ENCODE measurements at places on chromosomes 4 and X. TPM values are rescaled to one million over a fixed set of nuclear protein-coding genes. Genes with fewer than 3 reads are reported as not detected.

DNA sequence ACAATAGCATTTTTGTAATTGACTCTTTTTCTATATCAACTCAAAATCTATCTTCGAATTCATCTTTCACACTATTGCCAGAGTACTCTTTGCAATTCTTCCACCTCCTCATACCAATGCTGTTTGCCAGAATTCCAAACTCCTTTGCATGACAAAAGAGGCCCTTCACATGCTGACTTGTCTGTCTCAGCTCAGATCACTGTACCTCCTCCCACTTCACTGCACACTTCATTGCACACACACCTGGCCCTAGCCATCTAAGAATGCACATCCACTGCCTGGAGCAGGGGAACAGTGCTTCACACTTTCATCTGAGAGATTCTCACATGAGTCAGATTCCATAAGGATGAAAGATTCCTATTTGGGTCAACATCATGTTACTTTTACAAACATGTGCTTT is 56.5 kb downstream of the PRDM5 start:
- DNase-seq = no peak

The PRKG2 gene
- 0.08 TPM for polyA plus RNA-seq

The WNK3 gene
- polyA plus RNA-seq = 1.5 TPM

- no peak for DNase-seq
These were observed 229.5 kb downstream of the GALNTL6 start for GRCh38 chr4:172042714-172043114.

The UPF3B gene
- polyA plus RNA-seq = 13.0 TPM

DNA sequence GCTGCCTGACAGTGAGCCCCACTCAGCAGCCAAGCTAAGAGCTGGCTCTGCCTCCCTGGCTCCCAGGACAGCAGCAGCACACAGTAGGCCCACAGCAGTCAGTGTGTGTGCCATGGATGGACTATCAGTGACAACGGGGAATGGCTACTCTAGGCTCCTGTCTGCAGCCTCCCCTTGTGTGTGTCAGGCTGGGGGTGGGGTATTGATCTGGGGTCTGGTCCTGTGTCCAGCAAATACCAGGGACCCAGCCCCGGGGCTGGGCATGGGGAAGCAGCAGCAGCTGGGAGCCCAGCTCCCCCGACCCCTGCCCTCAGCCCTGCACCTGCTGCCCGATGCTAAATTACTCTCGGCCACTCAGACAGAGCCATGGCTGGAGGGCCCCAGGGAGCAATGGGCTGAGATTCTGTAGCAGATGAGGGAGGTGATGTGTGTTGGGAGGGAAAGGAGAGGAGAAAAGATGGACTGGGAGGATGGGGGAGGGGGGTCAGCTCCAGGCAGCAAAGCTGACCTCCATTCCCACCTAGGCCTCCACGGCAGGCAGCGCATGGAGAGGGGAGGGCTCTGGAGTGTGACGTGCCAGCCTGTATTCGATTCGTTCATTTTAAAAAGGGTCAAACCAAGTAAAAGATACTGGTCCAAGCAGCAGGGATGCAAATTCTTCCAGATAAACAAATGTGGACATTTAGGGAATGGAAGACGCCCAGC is 61.3 kb upstream of the CRMP1 start:
- DNase-seq = no peak

DNA sequence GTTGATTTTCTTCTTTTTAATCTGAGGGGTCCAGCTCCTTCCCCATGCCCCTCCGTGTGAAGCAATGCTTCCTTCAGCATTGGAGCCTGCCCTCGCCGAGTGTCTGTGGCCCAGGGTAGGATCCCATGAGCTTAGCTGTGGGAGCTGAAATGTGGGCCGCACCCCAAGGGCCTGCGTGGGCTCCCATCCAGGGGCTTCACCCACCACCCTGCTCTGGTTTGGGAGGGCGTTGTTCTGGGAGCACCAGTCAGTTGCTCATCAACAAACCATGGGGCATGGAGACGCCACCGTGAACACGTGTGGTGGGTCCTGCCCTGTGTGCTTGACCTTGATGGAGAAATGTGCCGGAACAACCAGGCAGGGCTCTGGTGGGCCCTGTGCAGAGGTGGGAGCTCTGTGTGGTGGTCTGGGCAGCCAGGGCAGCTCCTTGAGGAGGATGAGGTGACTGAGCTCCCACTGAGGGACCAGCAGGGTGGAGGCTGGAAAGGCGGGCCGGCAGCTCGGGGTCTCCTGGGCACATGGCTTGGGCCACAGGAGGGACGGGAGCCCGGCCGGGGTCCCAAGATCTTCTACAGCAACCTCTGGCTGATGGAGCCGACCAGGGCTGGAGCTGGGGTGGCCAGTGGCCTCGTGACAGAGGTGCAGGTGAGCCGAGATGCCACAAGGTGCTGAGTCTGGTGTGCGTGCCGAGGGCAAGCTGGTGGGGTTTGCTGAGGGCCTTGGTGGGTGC is 39.6 kb upstream of the NKX1-1 start:
- no peak for DNase-seq

The SULT1B1 gene
- 0.58 TPM for polyA plus RNA-seq

GRCh38 chrX:83004012-83004411 is 504.1 kb upstream of the POU3F4 start:
- DNase-seq = no peak

DNA sequence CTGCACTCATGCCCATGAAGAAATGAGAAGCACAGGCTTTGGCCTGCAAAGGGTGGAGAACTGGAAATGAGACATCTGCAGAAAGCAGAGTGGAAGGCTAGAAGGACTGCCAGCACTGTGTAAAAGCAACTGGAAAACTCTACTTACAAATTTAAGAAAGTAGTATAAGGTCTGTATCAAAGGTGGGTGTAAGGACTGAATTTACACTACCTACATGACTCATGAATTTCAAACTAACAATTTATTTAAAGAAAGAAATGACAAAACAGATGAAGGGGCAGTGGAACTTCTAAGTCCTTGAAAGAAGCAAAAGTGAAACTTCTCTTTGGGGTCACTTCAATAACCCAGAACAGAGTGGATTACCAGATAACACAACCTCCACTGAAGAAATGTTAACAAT is 71.2 kb downstream of the SLC10A7 start:
- DNase-seq = no peak

GRCh38 chrX:137426695-137427425 is 139.1 kb upstream of the ZIC3 start:
- no peak for DNase-seq

The GPR82 gene
- not detected for polyA plus RNA-seq

GRCh38 chr4:79588679-79589078 is 180.7 kb upstream of the GK2 start:
- no peak for DNase-seq

The GAGE12E gene
- polyA plus RNA-seq = not detected

The VSIG4 gene
- 11.8 TPM for polyA plus RNA-seq

DNA sequence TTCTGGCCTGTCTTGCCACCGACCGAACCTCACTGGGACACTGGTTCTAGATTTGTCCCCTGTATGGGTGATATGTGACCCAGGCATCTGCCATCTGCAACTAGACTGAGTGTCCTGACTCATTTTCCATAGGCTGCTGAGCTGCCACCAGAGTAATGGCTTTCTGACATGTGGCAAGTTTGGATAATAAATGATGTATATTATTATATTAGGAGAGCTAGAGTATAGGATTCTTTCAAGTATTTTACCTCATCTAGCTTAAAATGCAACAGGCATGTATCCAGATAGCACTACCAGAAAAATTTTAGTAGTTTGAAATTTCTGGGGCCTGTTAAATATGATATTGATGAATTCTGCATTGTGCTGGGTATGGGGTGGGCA is 15.8 kb upstream of the PGRMC2 start:
- no peak for DNase-seq

The HELT gene
- not detected for polyA plus RNA-seq

The SUPT20HL1 gene
- polyA plus RNA-seq = 0.18 TPM

- DNase-seq = no peak
These were observed 36.5 kb upstream of the RASL11B start for GRCh38 chr4:52825460-52826090.

- DNase-seq = no peak
These were observed 155.4 kb upstream of the FRG1 start for GRCh38 chr4:189785257-189785656.

The PPP2R2C gene
- polyA plus RNA-seq = 0.23 TPM

The SPANXA1 gene
- not detected for polyA plus RNA-seq

The PGAM4 gene
- not detected for polyA plus RNA-seq

GRCh38 chr4:169971456-169972015 is 54.7 kb downstream of the MFAP3L start:
- DNase-seq = no peak

The SOWAHD gene
- polyA plus RNA-seq = 0.61 TPM

The SEPTIN6 gene
- 50.0 TPM for polyA plus RNA-seq

The WDR17 gene
- polyA plus RNA-seq = 0.54 TPM

- DNase-seq = no peak
These were observed 56.6 kb upstream of the HELT start for GRCh38 chr4:184961660-184962059.

DNA sequence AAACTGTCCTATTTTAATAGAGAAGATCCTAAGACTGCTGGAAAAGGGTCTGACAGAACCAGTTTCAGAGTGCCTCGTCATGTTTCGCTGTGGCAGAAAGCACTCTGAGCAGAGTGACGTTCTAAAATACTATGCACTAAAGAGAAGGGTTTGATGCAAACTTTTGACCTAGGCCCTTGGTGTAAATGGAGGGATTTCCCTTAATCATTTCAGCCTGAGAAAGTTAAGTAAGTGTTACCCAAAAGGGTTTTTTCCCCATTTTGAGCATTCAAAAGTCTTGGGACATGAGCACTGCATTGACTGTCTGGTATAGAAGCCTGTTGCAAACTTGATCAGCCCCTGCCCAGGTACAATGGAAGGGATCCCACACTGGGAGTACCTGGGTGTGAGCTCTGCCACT is 157.5 kb upstream of the ATOH1 start:
- no peak for DNase-seq

GRCh38 chr4:179095585-179096221 is 1653.5 kb upstream of the AGA start:
- DNase-seq = peak; percentile 42

The TKTL1 gene
- polyA plus RNA-seq = 0.27 TPM

GRCh38 chr4:157075811-157076577 is at the start of gene GLRB:
Gene GLRB, plus strand, starts transcription at chr4:157076150. Its CDS starts 1,875 bp downstream, at chr4:157078025.
- DNase-seq = peak; percentile 53

The GAGE2A gene
- not detected for polyA plus RNA-seq

GRCh38 chrX:100850317-100850716 is 23.8 kb downstream of the NOX1 start:
- no peak for DNase-seq

The NKX3-2 gene
- 0.09 TPM for polyA plus RNA-seq

- DNase-seq = no peak
These were observed 178.4 kb downstream of the TECRL start for GRCh38 chr4:64230709-64231310.

GRCh38 chr4:27930976-27931375 is 1070.3 kb downstream of the STIM2 start:
- no peak for DNase-seq

GRCh38 chr4:2671267-2671895 is 84.8 kb downstream of the TNIP2 start:
- no peak for DNase-seq

All from muscle of leg (tissue), 16 donors.